ENCODE measurements at places on chromosomes 3 and 15.

GRCh38 chr3:24686808-24687207 is 192.2 kb upstream of the THRB start:
- DNase-seq, result no peak

- DNase-seq, result no peak
Measured at GRCh38 chr3:67529337-67529736, 125.1 kb downstream of the SUCLG2 start.

GRCh38 chr15:63075015-63075983 is 32.8 kb downstream of the TPM1 start:
- DNase-seq, result no peak

GRCh38 chr3:196867155-196867506 is 589 bp upstream of the SENP5 start:
- DNase-seq, result no peak

- DNase-seq, result no peak
Measured at GRCh38 chr3:87397211-87397610, 120.8 kb upstream of the POU1F1 start.

- no peak for DNase-seq
Measured at GRCh38 chr15:28094732-28095521, 4.2 kb downstream of the OCA2 start.

GRCh38 chr15:64691896-64692565 is 83.4 kb downstream of the RBPMS2 start:
- DNase-seq, result no peak

DNA sequence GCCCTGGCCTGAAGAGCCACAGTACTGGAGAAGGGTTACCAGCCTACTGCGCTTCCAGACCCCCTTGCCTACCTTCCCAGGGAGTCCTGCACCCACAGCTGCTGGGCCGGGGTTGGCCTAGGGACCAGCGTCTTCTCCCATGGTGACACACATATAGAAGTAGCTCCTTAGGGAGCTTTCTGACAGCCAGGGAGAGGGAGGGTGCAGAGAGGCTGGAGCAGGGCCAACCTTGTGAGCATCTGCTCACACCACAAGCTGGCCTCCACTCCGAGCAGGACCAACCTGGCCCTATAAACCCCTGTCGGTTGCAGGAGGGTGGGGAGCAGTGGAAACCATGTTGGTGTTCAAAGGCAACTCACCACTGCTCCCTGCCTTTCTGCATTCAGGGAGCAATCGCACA is 35.2 kb downstream of the SRPRB start:
- DNase-seq, result no peak

Data from stimulated activated CD4-positive, alpha-beta T cell treated with anti-CD3 and anti-CD28 coated beads, Interleukin-4, amount 100 ng/mL, for 48 hours (primary cell).